Kidney (tissue), 22 donors: ENCODE measurements at places on chromosomes 4 and X. TPM values are rescaled to one million over a fixed set of nuclear protein-coding genes. Genes with fewer than 3 reads are reported as not detected.

- no peak for DNase-seq
- peaks cover 2% of the 10 kb centered on the region for H3K4me1 ChIP-seq
- no peak overlapping the region for H3K27ac ChIP-seq
- H3K27me3 ChIP-seq = no peaks in the 10 kb centered on the region
- no peak overlapping the region for H3K4me3 ChIP-seq
These were observed 19.1 kb downstream of the SLAIN2 start for GRCh38 chr4:48360285-48361011.

GRCh38 chr4:122623637-122624166 lies 2.8 kb upstream of the IL21 start:
- no peak overlapping the region for H3K27ac ChIP-seq
- no peaks in the 10 kb centered on the region for H3K4me1 ChIP-seq
- DNase-seq = no peak
- H3K36me3 ChIP-seq = no peaks in the 10 kb centered on the region
- no peak overlapping the region for H3K4me3 ChIP-seq
- no peaks in the 10 kb centered on the region for H3K27me3 ChIP-seq

The IBSP gene
- total RNA-seq = not detected

- no peak overlapping the region for H3K27ac ChIP-seq
- no peak for DNase-seq
- H3K27me3 ChIP-seq = no peaks in the 10 kb centered on the region
- no peaks in the 10 kb centered on the region for H3K36me3 ChIP-seq
- no peaks in the 10 kb centered on the region for H3K4me1 ChIP-seq
- H3K4me3 ChIP-seq = no peak overlapping the region
These were observed 29.6 kb downstream of the RAB40AL start for GRCh38 chrX:102966701-102967100.

DNA sequence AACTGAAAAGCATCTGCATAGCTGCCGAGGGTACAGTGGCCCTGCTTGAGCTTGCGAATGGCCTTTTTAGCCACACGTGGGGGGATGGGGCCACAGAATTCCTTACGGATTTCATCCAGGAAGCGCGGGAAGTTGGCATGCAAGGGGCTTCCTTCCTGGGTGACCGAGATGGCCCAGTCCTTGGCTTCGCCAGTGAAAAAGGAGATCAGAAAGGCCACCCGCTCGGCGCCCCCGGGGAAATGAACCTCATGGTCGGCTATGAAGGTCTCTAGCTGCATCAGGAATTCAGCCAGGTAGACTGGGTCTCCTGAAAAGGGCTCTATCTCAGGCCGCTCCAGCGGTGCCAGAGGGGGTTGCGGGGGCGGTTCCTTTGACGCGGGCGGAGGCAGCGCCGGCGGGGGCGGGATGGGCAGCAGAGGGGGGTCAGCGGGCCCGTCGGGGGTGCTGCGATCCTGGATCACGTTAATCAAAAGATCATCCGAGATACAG lies 909 bp downstream of the RTL5 start:
- peaks cover 14% of the 10 kb centered on the region for H3K4me1 ChIP-seq
- no peaks in the 10 kb centered on the region for H3K36me3 ChIP-seq
- H3K4me3 ChIP-seq = no peak overlapping the region
- peaks cover 4% of the 10 kb centered on the region for H3K27me3 ChIP-seq
- H3K27ac ChIP-seq = no peak overlapping the region

- no peak overlapping the region for H3K4me3 ChIP-seq
- H3K27me3 ChIP-seq = no peaks in the 10 kb centered on the region
- H3K36me3 ChIP-seq = no peaks in the 10 kb centered on the region
- H3K27ac ChIP-seq = no peak overlapping the region
These were observed 240.8 kb upstream of the DDX53 start for GRCh38 chrX:22758807-22759481.
